Activated T-cell treated with anti-CD3 and anti-CD28 coated beads, Interleukin-2, amount 50 U/mL, for 4 hours (primary cell): ENCODE measurements at places on chromosomes 16 and 17. TPM values are rescaled to one million over a fixed set of nuclear protein-coding genes. Genes with fewer than 3 reads are reported as not detected.
A peak's percentile ranks its signal among the peaks of the same experiment; 100 is the strongest.

- no peak for DNase-seq
These were observed 111.5 kb downstream of the ZFHX3 start for GRCh38 chr16:72936408-72936807.

DNA sequence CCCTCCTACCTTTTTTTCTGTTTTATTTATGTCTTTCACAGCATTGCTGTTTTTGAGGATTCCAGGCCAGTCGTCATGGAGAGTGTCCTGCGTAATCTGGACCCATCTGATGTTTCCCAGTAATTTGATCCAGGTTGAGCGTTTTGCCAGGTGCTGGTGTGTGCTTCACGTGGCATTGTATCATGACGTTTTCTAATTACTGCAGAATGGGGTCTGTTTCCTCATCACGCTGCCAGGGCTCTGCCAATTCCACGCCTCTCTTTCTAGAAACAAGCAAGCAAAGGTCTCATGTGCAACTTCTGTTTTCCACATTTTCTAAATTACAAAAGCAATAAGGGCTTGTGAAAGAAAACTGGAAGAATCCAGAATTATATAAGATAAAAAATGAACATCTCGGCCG is 28.3 kb upstream of the BHLHA9 start:
- no peak for DNase-seq

Gene KRT31
- not detected for total RNA-seq

- no peak for DNase-seq
These were observed 33.9 kb upstream of the SEC14L1 start for GRCh38 chr17:77106874-77107358.

GRCh38 chr17:83103943-83104311 is 24.5 kb downstream of the METRNL start:
- no peak for DNase-seq

Gene CSH1
- not detected for total RNA-seq

GRCh38 chr17:43970366-43970765 is 16.6 kb upstream of the PYY start:
- DNase-seq, result no peak

DNA sequence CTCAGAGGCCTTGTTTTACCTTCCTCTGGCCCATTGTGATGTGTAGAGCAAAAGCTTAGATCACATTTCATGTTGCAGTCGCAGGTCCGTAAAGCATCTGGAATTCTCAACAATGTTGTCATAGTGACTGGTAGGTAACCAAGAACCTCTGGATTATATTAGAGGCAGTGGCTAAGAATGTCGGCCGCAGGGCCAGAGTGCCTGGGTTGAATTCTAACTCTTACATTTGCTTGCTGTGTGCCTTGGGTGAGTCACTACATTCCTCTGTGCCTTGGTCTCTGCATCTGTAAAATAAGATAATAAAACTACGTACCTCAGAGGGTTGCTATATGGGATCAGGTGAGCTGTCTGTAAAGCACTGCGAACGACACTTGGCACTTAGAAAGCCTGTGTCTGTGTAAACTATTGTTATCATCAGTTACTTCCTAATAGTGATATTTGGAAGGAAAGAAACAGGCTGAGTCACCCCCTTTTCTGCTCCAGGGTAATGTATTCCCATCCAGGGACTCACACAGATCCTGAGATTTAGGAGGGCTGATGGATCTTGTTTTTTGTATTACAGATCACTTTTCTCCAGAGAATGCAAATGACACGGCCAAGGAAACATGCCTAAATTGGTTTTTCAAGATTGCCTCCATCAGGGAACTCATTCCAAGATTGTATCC is 52.2 kb downstream of the VPS35L start:
- DNase-seq, result no peak

- peak; percentile 78 for DNase-seq
These were observed 13.5 kb downstream of the SPATA32 start for GRCh38 chr17:45248132-45248957.

Gene HOXB2
- 12.9 TPM for total RNA-seq

DNA sequence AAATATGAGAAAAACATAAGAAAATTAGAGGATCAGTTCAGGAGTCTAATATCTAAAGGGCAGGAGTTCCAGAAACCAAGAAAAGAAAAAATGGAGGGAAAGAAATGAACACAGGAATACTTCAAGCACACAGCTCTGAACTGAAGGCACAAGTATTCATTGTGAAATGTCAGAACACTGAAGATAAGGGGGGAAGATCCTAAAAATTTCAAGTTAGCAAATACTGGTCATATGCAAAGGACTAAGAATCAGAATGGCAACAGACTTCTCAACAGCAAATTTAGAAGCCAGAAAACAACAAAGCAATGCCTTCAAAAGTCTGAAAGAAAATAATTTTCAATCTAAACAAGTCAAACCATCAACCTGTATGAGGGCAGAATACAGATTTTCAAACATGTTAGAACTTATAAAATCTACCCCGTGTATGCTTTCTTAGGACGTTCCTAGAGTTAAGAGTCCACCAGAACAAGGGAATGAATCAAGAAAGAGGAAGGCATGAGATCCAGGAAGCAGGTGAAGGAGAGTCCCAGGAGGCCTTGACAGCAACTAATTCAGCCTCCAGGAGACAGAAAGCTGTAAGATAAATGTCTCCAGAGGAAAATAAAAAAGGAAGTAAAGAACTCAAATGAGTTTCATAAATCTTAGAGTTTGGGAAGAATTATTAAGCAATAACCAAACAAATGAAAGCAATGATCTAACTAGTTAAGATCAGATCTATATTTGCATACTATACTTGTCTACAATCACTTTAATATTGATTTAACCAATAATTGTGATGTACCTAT is 2.8 kb downstream of the BRD7 start:
- no peak for DNase-seq

GRCh38 chr16:9105189-9105588 is 13.7 kb downstream of the HAPSTR1 start:
- no peak for DNase-seq

DNA sequence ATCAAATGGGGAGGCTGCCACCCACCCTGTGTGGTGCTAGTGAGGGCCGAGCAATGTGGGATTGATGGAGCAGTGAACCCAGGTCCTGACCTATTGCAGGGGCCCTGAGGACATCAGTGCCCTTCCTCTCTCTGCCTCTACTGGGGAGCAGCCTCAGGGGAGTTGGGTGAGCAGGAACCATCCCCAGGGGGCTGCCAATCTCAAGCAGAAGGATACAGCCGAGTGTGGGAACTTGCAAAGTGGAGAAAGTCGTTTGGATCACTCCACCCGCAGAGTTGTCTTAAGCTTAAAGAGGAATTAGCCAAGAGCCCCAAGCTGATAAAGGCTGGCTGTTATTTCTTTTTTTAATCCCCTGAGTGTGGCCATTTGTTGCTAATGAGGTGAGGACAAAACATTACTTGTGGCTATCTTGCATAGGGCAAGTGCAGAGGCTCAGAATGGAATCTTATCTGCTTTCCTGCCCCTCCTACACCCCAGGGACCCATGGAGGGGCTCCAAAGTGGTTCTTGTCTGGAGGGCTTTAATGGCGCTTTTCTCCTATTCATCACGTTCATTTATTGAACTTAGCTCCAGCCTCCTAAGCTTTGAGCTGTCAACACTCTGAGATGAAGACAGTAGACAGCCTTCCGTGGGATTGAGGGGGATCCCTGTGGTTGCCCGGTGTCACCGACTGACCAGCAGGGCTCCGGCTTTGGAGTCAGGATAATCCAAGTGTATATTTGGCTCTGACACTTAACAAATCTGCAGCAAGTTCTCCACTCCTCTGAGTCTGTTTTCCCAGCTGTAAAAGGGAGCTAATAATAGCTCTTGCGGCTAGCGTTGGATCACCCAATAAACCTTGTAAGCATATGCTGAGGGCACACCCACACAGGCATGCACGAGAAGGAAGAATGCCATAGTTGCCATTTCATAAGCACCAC is 45.1 kb downstream of the MYH11 start:
- no peak for DNase-seq

DNA sequence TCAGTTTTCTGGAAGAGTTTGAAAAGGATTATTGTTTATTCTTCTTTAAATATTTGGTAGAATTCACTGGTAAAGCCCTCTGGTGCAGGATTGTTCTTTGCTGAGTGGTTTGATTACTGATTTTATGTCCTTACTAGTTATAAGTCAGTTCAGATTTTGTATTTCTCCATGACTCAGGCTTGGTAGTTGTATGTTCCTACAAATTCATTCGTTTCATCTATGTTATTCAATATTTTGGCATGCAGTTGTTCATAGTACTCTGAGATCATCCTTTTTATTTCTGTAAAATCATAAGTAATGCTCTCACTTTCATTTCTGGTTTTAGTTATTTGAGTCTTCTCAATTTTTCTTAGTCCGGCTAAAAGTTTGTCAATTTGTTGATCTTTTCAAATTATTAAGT is 58.1 kb upstream of the CRYM start:
- no peak for DNase-seq

- no peak for DNase-seq
These were observed 192.9 kb upstream of the C17orf78 start for GRCh38 chr17:37182786-37183465.

- no peak for DNase-seq
These were observed 798.1 kb downstream of the KCNJ18 start for GRCh38 chr17:22490399-22490798.

DNA sequence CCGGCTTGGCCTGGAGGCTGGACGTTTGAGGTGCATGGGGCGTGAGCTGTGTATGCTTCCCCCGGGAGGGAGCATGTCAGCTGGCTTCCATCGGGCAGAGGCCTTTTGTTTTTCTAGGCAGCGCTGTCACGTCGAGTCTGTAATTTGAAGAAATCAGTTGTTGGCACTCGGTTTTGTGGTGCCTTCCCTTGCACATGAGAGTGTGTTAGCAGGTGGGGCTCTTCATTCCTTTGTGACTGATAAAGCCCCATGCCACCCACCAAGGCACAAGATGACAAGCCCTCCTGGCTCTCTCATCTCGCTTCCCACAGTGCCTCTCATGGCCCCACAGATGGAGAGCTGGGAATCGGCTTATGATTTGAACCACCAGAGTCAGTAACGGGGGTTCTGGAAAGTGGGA is 72.1 kb downstream of the BANP start:
- DNase-seq, result no peak

DNA sequence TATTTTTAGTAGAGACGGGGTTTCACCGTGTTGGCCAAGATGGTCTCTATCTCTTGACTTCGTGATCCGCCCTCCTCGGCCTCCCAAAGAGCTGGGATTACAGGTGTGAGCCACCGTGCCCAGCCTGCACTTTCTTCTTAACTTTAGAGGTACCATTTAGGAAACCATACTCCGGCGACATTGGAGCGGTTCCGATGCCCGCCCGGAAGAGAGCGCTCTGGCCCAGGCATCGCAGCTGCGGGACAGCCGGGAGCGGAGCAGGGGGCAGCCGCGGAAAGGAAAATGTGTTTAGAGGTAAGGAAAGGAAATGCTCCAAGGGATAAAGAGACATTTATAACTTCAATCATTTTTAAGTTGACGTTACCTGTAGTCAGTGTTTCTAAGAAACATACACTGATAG is 6.0 kb upstream of the HS3ST3B1 start:
- no peak for DNase-seq

DNA sequence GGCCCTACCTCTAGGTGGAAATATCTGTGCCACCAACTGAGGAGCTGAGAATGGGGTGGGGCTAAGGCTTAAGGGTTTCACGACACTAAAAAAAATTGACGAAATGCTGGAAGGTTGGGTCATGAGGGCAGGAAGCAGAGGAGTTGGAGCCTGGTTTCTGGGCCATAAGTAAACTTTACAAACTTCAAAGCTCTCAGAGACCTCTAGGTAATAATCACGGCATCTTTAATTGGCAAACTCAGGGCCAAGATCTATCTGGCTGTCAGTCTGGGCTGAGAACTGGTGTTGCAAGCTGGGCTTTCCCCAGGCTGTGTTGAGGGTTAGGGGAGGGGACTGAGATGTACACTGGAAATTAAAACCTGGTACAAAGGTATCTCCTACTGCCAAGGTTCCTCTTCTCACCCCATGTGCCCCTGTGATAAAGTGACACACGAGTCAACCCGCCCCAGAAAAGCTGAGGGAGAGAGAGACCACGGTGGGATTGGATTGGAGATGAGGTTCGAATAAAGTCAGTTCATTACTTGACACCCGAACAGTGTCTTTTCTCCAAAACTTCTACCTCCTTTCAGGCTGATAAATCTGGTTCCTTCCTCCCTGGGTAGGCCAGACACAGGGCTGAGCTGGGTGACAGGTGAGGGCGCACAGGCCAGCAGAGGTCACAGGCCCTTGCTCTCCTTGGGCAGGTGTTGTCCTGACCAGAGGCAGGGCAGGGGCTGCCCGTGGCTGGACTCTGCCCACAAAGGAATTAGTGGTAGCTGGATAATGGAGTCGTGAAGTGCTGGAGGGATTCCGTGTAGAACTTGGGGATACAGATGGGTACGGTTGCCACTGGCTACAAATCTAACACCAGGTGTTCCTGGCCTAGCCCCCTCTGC is 4.0 kb upstream of the ZNF768 start:
- no peak for DNase-seq

- DNase-seq, result no peak
These were observed 44.8 kb downstream of the ABCC12 start for GRCh38 chr16:48110982-48111381.

DNA sequence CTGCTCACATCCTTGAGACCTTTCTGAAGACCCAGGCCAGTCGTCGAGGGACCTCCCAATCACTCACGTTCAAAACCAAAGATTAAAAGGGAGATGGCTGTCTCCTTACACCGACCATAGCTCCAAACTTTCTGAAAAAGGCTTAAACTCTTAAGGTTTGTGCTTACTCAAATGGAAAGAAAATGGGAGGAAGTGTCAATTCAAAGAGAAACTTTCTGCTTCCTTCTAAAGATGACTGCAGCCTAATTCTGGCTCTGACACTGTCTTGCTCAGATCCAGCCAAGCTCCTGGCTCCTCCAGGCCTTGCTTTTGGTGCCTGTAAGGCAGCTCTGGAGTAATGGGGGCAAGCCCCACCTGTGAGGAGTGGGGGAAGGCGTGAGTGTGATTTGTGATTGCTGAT is 54.9 kb upstream of the WSB1 start:
- no peak for DNase-seq

Gene TSNAXIP1
- 1.3 TPM for total RNA-seq

Gene ODAD4
- 0.91 TPM for total RNA-seq

Gene FBXW10
- total RNA-seq, result 0.16 TPM

Gene QPRT
- total RNA-seq, result 2.1 TPM

Gene TPSD1
- not detected for total RNA-seq

Gene NOS2
- total RNA-seq, result not detected

DNA sequence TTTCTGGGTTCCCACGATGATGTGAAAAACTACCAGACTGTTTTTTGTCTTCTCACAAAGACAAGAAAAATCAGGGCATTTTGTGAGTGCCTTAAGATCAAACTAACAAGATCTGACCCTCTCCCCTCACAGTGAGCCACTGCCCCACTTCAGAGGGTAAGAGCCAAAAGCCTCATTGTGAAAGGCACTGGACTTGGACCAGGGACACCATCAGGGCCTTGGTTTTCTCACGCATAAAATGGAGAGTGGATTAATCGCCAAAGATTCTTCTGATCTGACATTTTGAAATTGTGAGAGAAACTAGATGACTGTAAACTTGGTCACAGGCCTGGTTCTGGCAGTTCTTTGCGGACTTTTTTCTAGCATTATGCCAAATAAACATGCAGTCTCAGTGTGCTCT is 21.0 kb upstream of the ENDOV start:
- DNase-seq, result no peak

DNA sequence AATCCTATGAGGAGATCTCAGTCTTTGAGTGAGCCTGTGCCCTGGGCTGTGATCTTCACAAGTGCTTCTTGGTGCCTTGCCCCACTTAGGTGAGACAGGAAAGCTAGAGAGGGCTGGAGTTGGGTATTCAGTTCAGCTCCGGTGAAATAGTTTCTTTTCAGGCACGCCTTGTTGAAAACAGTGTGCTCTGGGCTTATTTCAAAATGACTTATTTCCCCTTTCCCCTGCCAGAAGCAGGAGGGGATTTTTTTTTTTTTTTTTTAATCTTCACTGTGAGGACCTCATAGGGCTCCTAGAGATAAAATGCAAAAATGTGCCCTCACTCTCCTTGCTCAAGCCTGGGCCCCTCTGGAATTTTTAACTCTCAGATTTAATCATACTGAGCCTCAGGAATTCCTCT is 27.2 kb downstream of the MOSMO start:
- DNase-seq, result no peak
